ENCODE measurements at places on chromosomes 7 and 10.

- DNase-seq: no peak
These were observed 832.4 kb downstream of the DNAJB9 start for GRCh38 chr7:109402107-109402506.

DNA sequence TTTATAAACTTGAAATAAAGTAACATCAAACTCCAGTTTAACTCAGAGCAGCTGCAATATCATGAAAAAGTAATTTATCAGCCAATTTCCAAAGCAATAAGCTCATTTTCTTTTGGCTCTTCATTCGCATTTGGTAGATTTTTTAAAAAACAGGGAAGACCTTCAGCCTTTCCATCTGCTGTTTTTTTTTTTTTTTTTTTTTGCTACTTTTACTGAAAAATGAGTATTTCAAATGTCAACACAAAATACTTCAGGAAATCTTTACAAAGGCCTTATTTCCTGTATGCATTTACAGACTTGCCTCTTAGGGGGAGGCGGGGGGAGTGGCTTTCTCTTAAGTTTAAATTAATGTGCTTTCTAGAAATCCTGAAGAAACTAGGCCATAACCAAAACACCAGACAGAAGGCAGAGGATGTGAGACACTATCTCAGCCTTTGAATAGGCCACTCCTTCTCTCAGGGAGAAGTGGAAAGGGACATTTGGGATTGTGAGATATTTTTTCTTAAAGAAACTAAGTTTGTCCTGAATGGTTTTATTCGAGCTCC, 91.8 kb downstream of the COL28A1 start:
- no peak for DNase-seq

DNA sequence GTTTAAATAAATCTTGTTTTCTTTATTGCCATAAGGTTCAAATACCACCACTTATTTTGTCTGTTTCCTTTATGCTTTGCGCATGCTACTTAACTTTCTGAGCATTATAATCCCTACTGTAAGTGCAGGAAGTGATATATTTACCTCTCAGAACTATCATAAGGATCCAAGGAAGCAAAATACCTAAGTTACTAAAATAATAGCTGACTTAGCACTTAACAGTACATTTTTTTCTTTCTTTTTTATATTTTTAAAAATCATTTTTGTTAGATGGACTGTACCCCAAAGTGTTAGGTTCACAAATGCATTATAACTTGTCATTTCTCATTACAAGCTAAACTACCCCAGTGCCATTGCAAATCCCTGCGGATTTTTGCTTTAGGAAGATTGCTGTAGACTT, 663.8 kb downstream of the SUGCT start:
- no peak for DNase-seq

- DNase-seq: peak; percentile 18
These were observed 70.4 kb downstream of the HERPUD2 start for GRCh38 chr7:35624299-35625186.

DNA sequence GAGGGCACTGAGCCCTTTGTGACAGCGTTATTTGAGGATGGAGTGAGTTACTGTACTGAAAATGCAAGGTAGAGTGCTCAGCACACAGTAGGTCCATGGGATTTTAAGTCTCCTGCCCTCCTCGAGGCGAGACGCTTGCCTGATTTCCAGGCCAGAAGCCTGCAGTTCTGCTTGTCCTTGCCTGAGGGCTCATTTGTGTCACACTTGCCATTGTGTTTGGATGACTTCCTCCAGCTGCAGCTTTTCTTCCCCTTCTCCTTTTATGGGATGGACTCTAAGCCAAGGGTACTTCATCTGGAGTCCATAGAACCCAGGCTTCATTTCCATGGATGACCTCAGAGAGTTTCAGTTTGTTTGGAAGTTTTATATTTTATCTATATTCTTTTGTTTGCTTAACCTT, 304.2 kb upstream of the BMPER start:
- no peak for DNase-seq

DNA sequence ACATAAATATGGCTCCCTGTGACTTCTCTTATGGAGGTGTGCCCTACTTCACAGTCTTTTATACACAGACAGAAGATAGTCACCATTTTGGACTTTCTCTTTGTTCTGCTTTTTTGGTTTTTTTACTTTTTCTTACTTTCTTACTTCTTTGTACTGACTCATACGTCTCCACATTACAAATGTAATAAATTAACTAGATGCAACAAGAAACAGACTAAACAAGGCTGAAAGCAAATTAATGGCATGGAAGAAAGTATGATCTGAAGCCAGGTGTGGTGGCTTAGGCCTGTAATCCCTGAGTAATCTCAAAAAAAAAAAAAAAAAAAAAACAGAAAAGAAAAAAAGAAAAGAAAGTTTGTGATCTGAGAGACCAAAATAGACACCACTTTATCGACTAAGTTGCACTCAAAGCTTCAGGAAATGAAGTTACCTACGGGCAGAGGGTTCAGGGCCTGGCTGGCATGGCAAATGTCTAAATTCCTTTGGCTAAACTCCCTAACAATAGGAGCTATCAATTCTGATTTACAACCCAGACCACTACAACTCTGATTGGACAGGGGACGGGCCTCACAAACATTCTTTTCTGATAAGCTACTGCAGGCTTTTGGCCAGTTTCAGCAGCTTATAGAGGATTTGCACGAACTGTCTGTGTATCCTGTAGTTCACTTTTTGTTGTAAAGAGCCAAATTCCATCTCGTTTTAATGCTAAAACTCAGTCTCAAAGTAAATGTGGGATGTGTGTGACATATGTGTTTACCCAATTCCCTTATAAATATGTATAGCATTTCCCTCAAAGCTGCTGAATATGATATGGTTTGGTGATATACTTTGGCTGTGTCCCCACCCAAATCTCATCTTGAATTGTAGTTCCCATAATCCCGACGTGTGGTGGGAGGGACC, 129.1 kb downstream of the SEPTIN14 start:
- DNase-seq: no peak

GRCh38 chr10:85228726-85229125, 900.3 kb downstream of the CCSER2 start:
- DNase-seq: no peak

DNA sequence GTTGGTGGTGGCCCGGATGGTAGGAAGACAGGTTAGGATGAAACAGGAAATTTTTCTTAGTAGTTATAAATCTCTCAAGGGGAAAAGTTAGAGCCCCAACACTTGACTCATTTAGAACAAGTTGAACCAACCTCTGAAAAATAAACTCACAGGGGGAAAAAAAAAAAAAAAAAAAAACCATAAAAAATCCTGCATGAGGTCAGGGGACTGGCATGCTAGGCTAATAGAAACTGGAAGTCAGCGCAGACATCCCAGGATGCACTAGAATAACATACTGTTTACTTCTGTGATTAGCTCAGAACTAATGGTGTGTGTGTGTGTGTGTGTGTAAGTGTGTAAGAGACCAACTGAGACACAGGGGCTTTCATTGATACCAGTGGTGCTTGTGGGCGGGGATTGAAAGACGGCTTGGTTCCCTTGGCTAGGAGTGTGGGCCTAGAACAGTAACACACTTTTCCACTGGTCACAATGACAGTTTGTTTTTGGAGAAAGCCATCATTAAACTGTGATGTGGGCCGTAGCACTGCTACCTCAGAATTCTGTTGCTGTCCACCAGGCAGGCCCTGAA, 491.6 kb upstream of the GALNT17 start:
- DNase-seq: peak; percentile 41

DNA sequence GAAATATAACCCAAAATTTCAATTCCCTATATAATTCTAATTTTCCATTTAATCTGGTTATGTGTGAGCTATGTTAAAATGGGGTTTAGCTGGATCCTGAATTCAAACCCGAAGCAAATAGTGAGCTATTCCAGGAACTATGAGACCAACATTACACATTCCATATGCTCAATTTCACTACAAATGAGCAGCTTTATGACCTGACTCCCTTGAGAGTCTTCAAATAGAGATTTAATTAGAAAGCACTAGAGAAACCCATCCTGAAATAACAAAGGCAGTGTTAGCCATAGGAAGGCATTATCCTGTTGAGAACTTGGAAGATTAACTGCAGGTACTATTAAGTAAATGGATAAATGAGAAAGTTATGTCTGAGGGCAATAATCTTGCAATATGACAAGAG, 890.0 kb downstream of the GRM8 start:
- DNase-seq: no peak

GRCh38 chr10:26516540-26517101, 78.5 kb downstream of the APBB1IP start:
- no peak for DNase-seq

DNA sequence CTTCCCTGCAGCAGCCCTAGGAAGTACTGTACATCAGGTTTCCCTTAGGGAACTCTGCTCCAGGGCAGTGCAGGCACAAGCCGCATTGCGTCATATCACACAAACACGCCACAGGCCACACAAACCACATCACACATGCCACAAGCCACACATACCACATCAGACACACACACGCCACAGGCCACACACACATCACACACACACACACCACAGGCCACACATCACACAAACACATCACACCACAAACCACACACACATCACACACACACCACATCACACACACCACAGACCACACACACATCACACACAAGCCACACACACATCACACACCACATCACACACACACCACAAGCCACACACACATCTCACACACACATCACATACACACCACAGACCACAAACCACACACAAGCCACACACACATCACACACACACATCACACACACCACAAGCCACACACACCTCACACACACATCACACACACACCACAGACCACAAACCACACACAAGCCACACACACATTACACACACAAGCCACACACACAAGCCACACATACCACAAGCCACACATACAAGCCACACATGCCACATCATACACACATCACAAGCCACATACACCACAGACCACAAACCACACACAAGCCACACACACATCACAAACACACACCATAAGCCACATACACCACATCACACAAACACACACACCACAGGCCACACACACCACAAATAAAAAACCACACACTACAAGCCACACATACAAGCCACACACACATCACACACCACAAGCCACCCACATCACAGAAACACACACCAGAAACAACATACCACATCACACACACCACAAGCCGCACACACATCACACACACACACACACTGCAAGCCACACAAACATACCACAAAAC, 53.4 kb downstream of the TMEM209 start:
- no peak for DNase-seq

DNA sequence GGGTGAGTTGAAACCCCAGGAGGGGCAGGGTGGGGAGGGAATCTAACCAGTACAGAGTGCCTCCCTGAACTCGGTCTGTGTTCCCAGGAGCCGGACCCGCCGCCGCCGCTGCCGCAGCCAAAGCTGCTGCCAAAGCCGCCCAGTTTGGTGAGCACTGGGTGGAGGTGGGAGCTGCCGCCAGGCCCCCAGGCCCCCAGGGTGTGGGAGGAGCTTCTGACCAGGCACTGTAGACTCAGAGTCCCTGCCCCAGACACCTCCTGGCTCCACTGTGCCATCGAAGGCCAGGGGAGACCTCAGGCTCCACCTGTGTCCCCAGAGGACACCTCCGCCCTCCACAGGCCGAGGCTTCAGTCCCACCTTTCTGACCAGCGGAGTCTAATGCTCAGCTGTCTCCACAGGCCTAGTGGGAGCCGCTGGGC, 20.4 kb upstream of the LIMK1 start:
- no peak for DNase-seq

DNA sequence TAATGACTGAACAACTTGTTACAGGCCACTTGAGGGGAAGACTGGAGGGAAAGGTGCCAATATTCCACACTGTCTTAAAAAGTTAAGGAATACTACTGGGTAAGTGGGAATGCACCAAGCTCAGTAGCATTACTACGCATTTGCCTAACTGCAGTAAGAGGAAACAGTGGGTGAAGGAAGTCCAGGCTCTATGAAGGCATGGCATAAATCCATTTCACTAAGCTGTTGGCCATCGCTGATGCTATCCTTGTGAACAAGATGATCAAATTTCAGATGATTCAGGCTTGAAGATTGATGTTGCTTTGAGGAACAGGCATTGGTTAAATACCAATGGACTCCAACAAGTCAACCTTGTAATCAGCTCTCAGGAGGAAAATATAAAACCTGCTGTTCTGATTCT, 44.2 kb upstream of the TES start:
- peak; percentile 6 for DNase-seq

DNA sequence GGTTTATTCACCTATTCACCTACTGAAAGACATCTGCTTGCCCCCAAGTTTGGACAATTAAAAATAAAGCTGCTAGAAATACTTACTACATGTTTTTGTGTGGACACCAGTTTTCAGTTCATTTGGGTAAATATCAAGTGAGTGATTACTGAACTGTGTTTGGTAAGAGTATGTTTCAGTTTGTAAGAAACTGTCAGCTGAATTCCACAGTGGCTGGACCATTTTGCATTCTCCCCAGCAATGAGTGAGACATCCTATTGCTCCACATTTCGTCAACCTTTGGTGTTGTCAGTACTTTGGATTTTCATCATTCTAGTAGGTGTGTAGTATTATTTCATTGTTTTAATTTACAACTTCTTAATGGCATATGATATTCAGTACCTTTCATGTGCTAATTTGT, 17.4 kb upstream of the IKZF1 start:
- DNase-seq: no peak

DNA sequence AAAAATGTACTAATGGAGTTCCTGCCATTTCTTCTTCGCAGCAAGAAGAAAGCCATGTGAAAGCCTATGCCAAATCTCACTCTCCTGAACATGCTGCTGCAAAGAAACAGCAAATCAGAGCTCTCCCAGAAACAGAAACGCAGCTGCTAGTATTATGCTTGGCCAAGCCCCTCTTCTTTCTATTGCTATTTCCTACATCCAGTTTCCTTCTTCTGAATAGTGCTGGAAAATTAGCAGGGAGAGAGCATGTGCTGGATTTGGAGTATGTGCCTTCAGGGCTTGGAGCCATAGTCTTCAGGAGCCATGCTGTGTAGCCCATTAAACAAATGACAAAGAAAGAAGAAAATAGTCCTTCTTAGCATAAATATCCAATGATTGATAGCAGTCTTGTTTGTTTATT, 852.0 kb upstream of the PHF14 start:
- no peak for DNase-seq

GRCh38 chr10:32317795-32318357, 29.1 kb downstream of the EPC1 start:
- no peak for DNase-seq

DNA sequence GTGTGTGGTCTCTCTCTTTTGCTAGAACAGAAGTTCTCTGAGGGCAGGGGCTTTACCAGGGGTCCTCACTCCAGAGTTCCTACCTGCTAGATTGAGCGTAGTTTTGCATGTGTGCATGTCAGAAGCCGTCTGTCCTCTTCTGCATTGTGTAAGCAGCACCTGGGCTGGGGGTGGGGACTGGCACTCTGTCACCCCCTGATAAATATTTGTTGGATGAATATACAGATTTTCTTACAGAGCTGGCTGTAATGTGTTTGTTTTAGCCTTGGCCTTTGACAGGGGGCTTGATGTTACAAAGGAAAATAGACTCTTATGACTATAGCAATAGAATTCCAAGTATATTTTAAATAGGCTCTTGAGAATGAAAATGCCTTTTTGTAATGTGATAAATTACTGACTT, 46.6 kb downstream of the WDR37 start:
- no peak for DNase-seq

GRCh38 chr10:47374611-47375536, 9.2 kb downstream of the ZNF488 start:
- no peak for DNase-seq

GRCh38 chr10:35152992-35153391, 26.3 kb downstream of the CREM start:
- no peak for DNase-seq

GRCh38 chr7:36116347-36117202, 36.5 kb upstream of the EEPD1 start:
- no peak for DNase-seq

- DNase-seq: no peak
These were observed 10.4 kb upstream of the IL15RA start for GRCh38 chr10:5987747-5988146.

All from large intestine (tissue), 12 donors.